ENCODE measurements at places on chromosomes 3 and 15. TPM values are rescaled to one million over a fixed set of nuclear protein-coding genes. Genes with fewer than 3 reads are reported as not detected.

DNA sequence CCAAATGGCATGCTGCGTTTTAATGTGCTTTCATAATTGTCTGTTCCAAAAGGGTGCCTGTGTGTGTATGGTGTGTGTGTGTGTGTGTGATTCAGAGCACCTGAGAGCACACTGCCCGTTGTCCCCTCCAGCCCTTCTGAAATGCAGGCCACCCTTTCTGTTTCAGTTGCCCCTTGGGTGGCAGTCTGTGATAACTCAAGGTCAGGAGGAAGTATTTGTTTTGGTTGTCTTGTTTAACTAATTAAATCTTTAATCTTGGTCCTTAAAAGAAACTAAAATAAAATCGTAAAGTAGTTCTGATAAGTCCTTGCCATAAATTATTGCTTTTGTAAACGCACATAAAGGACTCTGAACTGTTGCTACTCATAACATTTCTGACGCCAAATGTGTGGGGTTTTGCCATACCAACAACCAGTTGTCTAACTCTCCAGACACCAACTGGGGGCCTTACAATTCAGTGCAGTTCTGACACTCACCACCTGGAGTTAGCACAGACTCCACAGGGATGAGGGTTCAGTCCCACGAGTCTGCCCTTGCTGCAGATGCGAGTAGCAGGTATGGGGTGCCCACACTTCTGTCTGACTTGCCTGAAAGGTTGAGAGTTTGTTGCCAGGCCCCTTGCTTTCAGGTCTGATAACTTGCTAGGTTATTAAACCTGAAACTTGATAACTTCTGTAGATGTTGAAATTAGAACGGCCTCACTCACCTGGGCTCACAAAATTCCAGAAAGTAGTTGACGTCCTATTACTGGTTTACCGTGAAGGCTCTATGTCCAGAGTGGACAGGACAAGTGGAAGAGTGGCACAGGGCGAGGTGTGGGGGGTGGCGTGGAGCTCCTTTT, 157.3 kb downstream of the IGF1R start:
- no peak overlapping the region for H3K4me3 ChIP-seq
- DNase-seq: no peak
- H3K27ac ChIP-seq: no peak overlapping the region
- no peaks in the 10 kb centered on the region for H3K27me3 ChIP-seq

DNA sequence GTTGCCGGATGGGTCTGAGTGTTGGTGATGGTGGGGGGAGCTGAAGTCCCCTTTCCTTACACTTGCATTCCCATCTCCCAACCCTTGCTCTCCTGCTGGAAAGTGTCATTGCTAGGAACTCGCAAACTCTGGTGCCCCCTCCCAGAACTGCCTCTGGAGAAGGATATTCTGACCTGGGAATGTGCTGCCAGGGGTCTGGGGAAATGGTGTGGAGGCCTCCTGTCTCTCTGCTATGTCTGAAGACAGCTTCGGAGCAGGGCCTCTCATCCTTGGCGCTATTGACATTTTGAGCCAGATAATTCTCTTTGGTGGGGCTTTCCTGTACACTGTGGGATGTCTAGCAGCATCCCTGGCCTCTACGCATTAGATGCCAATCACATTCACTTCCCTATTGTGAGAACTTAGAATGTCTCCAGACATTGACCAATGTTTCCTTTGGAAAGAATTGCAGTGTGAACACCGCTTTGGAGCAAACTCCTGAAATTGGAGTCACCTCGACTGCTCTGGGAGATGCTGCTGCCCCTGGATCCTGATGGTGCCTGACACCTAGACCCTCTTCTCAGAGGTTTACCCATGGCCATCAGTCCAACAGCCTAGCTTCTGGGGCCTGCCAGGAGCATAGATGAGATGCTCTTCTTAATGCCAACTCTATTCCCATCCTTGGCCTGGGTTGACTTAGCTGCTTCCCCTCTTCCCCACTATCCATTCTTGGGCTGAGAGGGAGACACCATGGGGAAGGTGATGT, 2.2 kb upstream of the KY start:
- DNase-seq: no peak
- no peaks in the 10 kb centered on the region for H3K36me3 ChIP-seq
- no peaks in the 10 kb centered on the region for H3K4me1 ChIP-seq
- H3K4me3 ChIP-seq: no peak overlapping the region

- peaks cover 9% of the 10 kb centered on the region for H3K27me3 ChIP-seq
- H3K36me3 ChIP-seq: no peaks in the 10 kb centered on the region
- peak within 1 kb of the TSS; percentile 3 for H3K4me3 ChIP-seq
- H3K4me1 ChIP-seq: no peaks in the 10 kb centered on the region
Measured at GRCh38 chr15:53978253-53978906, at the start of gene UNC13C. Gene UNC13C, plus strand, starts transcription at chr15:53978441. Its CDS starts 34,463 bp downstream, at chr15:54012904.

DNA sequence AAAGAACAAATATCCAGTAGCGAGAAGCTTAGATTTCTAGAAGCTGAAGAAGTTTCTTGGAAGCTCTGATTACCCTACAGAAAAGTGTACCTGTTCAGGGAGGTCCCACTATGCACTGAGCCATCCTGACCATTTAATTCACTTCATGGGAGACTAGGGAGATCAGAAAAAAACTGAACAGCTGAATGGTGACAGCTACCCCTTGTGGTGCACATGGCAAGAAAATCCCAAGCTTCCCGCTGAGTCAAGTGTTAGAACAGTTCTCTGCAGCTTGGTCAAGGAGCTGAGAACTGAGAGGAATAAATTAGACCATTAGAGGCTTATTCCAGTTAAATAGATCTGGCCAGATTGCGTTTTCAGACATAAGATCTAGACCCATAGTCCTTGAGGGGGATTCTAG, 197.2 kb upstream of the VEPH1 start:
- no peak overlapping the region for H3K27ac ChIP-seq
- no peaks in the 10 kb centered on the region for H3K4me1 ChIP-seq
- DNase-seq: no peak

GRCh38 chr3:170724599-170725280, 138.9 kb upstream of the SLC7A14 start:
- no peak overlapping the region for H3K27ac ChIP-seq
- no peaks in the 10 kb centered on the region for H3K36me3 ChIP-seq
- no peaks in the 10 kb centered on the region for H3K4me1 ChIP-seq
- no peak overlapping the region for H3K4me3 ChIP-seq
- DNase-seq: no peak

GRCh38 chr3:11928381-11928780, 75.8 kb upstream of the SYN2 start:
- no peak overlapping the region for H3K27ac ChIP-seq
- no peaks in the 10 kb centered on the region for H3K27me3 ChIP-seq
- DNase-seq: no peak

GRCh38 chr3:124826703-124827102, 60.5 kb downstream of the ITGB5 start:
- no peak overlapping the region for H3K4me3 ChIP-seq
- no peaks in the 10 kb centered on the region for H3K36me3 ChIP-seq
- H3K4me1 ChIP-seq: no peaks in the 10 kb centered on the region
- no peaks in the 10 kb centered on the region for H3K27me3 ChIP-seq

TMC3 gene
- not detected for total RNA-seq

EIF5A2 gene
- 2.5 TPM for total RNA-seq

All from right lobe of liver (tissue), 6 donors.